Activated T-helper 1 cell treated with anti-CD3 and anti-CD28 coated beads, Interleukin-2, amount 50 U/mL, for 16 hours (primary cell): ENCODE measurements at places on chromosomes 3 and 15.
A peak's percentile ranks its signal among the peaks of the same experiment; 100 is the strongest.

DNA sequence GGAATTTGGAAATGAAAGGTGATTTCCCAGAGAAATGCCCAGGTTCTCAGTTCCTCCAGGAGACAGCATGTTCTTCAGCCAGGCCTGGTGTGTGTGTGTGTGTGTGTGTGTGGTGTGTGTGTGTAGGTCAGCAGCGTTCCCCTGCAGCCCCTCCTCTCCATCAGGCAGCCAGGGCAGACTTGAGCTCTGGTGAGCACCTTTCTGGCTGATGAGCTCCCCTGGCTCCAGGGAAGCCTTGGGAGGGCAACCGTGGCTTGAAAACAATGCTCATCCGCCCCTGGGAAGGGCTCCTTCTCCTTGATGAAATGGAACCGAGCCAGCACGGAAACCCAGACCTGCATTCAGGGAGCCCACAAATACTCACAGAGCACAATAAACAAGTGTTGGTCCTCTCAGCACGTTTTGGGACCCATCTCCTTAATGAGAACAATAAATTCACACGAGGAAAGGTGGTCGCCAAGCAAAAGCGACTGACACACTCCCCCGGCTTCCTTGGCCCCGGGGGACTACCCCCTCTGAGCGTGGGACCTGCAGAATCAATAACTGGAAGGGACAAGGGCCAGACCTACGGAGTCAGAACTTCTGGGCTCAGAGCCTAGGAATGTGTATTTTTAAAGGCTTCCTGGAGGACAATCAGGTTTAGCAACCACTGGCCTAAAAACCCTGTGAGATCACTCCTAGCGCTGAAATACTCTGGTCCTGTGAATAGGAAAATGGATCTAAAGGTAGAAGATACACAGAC lies 38.6 kb upstream of the HES1 start:
- DNase-seq = no peak

DNA sequence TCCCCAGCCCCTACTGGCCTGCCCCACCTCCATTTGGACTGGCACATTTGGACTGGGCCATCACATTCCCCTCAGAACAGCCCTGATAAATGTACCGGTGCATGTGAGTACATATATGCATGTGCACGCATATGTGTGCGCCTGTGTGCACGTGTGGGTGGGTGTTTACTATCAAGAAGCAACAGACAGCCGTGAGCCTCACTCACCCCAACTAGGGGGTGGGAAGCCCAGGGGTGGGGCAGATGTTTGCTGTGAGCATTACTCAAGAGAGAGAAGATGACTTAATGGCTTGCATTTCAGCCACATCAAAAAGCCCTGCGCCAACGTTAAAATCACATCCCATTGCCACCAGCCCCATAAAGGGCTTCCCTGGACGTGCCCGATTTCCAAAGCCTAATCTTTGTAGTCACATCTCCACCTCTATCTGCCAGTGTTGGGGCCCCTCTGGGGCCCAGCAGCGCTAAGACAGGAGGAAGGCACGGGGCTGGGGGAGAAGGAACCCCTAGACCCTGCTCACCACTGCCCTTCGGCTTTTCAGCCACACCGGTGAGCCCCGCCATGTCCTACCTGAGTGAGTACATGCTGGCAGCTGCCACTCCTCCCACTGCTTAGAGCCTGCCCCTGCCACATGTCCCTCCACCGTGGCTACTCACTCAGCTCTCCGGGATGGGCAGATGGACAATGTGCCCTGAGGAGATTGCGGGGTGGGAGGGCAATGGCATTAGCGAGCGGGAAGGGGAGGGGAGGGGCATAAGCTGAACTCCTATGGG lies 10.9 kb downstream of the ITIH3 start:
- no peak for DNase-seq

DNA sequence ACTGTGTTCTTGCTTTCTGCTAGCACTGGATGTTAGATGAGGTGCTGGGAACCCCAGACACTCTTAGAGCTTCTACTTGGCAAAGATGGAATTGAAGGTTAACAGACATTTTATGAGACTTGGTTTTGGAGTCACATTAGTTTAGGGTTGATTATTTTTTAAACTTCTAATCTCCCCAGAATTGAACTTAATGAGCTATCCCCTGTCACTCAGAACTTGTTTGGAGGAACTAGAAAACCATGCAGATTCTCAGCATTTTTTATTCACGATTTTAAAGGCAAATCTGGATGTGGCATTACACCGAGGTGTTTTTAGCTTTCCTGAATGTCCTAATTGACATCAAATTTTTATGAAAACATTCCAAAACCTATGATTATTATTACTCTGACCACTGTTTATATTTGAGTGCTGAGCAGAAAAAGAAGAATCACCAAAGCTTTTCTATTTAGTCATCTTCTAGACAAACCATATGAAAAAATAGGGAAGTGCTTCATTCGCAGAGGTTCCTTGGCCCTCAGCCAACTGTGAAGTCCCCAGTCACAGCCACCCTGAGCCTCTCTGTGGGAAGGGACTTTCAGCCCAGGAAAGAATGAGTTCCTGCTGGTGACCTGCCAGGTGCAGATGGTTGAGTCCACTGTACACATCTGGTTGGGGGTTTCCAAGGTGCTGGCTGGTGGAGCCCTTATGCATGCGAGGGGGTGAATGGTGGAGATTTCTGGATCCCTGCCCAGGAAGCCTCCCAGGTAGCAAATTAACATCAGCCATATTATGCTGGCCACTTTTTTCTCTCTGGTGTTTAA lies 196.0 kb upstream of the TOPAZ1 start:
- DNase-seq = no peak

- no peak for DNase-seq
Observed at GRCh38 chr3:185341616-185342458, 21.1 kb upstream of the MAP3K13 start.

- DNase-seq = no peak
Observed at GRCh38 chr3:102529452-102529851, 94.6 kb downstream of the ZPLD1 start.

DNA sequence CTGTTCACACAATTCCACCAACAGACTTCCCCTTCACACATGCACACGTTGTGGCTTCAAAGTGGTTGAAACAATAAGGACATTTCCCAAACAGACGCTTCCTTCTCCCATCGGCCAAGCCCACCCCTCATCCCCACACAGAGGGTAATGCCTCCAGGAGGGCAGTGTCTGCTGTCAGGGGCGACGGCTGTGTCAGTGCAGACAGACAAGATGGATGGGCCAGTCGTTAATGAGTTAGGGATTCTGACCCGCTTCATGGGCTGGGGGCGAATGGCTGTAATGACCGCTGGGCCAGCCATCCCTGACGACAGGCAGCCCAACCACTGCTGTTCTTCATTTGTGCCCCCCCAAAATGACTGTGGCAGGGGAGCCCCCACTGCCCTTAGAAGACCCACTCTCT lies 20.2 kb upstream of the SKIC8 start:
- DNase-seq = no peak

- DNase-seq = no peak
Observed at GRCh38 chr3:135034891-135035440, 239.9 kb downstream of the EPHB1 start.

DNA sequence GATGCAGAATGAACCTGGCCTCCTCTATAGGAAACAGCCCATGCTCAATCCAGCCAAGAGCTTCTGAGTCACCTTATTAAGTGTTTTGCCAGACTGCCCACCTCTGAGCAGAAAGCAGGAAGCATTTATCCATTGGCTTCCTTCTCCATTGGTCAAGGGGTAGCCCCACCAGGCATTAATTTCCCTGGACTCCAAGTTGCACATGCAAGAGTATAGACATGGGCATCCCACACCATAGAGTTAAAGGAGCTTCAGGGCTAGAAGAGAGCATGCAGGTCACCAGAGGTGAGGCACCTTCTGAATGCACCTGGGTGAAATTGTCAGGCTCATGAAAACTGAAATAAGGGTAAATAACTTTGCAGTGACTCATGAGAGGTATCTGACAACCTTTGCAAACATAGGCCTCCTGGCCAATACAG lies 230.8 kb upstream of the STAC start:
- DNase-seq = no peak

GRCh38 chr15:57380854-57381253 lies 4.5 kb downstream of the CGNL1 start:
- no peak for DNase-seq

DNA sequence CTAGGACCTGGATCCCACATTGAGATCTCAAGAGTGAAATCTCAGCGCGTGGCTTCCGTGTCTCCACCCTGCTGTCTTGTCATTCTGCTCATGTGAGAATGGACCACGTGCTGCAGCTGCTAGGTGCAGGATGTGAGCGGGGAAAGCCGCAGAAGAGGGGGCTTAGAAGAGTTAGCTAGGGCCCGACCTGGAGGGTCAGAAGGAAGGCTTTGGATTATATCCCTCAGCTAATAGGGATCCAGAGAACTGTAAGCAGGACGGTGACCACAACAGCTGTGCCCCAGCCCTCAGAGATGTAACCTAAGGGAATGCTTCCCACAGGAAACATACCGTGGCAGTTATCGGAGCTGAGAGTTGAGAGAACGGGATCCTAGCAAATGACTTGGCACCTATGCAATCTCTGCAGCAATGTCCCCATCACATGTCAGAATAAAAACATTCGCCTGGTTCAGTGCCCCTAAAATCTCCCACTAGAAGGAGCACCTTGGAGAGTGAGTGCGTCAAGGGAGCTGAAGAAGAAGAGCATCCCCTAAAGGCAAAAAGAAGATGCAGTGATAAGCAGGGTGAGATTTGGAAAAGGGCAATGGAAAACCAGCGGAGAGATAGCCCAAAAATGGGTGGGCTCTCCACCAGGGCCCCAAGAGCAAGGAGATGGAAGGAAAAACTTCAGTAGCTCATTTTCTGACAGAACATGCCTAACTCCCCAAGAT lies 76.9 kb upstream of the ST8SIA2 start:
- DNase-seq = no peak

GRCh38 chr15:82176542-82176941 lies 86.0 kb downstream of the EFL1 start:
- no peak for DNase-seq

- no peak for DNase-seq
Observed at GRCh38 chr3:130820976-130821375, 72.9 kb upstream of the ATP2C1 start.

DNA sequence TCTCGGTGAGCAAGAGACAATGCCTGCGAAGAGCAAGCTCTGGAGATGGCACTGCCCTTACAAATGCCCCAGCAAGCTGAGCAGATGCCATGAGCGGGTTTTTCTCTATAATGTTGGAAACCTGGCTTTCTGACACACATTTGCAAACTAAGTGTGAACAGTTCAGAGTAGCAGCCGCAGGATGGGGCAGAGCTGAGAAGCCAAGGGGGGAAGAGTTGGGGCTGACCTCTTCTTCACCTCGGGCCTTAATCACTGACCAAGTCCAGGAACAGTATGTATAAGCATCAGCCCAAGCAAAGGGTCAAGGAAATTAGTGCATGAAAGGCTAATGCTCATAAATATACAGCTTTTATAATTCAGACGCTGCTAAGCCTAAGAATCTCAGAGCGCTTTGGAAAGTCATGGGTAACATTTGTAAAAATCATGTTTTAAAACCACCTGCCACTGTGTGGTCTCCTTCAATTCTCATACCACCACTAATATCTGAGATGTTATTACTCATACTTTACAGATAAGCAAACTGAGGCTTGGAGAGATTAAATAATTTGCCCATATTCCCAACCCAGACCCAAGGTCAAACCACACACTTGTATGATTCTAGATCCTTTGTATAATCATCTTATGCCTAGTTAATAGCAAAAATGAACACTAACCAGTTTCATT lies 603.4 kb downstream of the FOXP1 start:
- DNase-seq = no peak

DNA sequence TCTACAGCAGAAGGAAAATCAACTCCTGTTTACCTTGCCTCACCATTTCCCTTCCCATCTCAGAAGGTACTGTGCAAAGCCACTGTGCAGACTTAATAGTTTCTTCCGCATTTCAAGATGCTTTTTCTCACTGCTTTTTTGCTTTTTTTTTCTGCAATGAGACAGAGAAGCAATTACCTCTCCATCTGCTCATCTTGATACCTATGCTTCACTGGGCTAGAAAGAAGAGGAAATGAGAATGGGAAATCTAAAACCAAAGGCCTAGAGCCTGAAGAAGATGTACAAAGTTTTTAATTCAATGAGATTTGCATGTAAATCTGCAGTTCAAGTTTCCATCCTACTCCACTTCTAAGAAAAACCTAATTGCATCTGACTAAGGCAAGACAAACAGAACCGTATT lies 238.1 kb upstream of the SETMAR start:
- DNase-seq = no peak

- DNase-seq = peak; percentile 51
Observed at GRCh38 chr15:63502843-63503738, 1.3 kb upstream of the USP3 start.

DNA sequence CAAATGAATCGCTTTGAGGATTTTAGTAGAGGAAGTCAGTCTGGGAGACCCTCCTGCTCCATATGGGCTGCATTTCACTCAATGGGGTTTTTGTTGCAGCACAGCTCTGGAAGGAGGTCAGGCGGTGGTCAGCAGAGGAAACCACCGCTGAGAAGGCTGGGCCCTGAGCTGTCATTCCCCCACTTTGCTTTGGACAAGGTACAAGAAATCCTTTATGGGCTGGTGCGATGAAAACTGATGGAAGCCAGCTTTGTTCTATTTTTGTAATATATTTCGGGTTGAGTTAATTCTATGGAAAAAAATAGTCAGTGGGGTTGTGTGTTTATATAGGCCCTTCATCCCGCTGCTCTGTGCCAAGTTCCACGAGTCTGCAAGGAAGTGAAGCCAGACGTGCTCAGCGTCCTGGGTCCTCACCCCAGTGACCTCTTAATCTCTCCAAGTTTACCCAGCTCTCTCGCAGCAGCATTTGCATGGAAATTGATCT lies 157.1 kb upstream of the TMC3 start:
- no peak for DNase-seq

DNA sequence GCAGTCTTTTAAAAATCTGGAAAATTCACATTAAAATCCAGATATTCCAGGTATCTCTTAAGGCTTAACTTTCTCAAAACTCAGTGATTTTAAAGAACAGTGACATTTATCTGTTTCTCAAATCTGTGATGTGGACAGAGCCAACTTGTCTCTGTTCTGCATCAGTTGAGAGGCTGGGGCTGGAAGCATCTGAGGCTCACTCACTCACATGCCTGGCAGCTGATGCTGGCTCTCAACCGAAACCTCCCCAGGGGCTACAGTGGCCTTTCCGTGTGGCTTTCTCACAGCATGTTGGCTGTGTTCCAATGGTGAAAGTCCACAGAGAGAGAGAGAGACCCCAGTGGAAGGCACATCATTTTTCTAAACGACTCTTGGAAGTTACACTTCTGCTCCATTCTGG lies 53.5 kb downstream of the CEMIP start:
- no peak for DNase-seq

DNA sequence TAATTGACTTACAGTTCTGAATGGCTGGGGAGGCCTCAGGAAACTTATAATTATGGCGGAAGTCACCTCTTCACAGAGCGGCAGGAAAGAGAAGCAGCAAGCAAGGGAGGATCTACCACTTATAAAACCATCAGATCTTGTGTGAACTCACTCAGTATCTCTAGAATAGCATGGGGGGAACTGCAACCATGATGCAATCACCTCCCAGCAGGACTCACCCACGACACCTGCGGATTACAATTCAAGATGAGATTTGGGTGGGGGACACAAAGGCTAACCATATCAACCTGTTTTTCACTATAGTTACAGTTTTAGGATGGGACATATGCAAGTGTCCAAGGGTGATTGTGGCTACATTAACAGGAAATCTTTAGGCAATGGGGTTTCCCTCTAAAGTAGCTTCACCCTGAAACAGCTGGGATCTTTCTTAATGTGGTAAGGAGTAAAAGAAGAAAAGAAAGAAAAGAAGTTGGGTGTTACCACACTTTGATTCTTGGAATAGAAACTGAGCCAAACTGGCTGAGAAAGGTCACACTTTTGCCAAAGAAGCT lies 453.8 kb downstream of the OTOL1 start:
- no peak for DNase-seq
